ENCODE measurements at places on chromosomes 4 and X.

- DNase-seq: no peak
Measured at GRCh38 chr4:83109480-83110222, 4.9 kb downstream of the PLAC8 start.

DNA sequence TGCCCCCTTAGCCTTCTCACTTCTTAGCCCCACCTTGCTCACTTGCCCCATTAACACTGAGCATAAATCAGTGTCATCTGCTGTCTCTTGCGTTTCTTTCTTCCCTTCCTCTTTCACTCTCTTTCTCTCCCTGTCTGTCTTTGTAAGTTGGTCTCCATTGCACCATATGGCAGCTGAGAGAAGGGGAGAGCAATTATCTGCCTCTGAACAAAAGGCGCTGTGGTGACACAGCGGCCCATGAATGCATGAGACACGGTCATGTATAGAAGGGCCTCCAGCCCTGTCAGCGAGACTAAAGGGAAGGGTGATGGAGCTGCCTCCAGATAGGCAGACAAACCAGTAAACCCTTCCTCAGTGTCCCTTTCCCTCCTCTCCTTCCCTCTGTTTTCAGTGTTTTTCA is 88.8 kb upstream of the PCDH18 start:
- DNase-seq: no peak

DNA sequence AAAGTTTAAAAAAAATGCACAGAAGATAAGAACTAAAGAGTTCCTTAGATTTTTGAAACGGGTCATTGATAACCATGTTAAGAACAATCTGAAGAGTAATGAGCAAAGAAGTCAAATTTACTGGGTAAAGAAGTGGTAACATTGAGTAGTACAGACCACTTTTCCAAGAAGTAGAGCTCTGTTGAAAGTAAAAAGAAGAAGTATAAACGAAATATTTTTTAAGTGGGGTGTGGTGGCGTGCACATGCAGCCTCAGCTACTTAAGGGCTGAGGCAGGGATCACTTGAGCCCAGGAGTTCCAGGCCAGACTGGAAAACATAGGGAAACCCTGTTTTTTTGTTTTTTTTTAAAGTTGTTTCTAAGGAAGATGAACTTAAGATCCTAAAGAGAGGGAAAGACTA is 68.5 kb downstream of the UBA6 start:
- DNase-seq: no peak

DNA sequence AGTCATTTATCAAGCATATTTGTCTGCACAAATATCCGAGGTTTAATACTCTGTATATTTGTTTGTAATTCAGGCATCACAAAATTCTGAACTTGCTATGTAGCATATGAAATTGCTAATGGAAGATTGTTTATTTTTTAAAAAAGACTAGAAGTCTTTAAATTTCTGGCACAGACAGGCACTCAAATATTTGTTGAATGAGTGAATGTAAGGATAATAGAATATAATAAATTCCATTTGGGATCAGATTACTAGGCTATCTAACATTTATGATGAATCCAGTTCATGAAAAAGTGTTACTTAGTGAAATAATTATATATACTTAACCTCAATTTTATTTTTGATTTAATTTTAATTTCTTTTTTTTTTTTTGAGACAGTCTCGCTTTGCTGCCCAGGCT is 30.4 kb upstream of the TEC start:
- no peak for DNase-seq

DNA sequence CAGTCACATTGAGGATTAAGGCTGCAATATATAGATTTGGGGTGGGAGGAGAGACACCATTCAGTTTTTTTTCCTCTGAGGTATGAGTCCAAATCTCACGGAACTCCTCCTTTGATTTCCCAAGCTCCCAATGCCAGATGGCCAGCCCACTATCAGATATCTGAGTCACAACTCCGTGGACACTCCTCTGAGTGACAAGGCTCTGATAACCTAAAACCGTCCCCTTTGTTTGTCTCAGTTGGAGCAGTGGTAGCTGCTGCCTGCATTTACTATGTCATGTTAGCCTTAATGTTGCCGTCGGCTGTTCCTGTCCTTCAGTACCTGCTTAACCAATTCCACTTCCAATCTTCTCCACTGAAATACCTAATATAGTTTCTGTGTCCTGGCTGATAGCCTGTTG is 107.3 kb downstream of the DTHD1 start:
- DNase-seq: no peak

DNA sequence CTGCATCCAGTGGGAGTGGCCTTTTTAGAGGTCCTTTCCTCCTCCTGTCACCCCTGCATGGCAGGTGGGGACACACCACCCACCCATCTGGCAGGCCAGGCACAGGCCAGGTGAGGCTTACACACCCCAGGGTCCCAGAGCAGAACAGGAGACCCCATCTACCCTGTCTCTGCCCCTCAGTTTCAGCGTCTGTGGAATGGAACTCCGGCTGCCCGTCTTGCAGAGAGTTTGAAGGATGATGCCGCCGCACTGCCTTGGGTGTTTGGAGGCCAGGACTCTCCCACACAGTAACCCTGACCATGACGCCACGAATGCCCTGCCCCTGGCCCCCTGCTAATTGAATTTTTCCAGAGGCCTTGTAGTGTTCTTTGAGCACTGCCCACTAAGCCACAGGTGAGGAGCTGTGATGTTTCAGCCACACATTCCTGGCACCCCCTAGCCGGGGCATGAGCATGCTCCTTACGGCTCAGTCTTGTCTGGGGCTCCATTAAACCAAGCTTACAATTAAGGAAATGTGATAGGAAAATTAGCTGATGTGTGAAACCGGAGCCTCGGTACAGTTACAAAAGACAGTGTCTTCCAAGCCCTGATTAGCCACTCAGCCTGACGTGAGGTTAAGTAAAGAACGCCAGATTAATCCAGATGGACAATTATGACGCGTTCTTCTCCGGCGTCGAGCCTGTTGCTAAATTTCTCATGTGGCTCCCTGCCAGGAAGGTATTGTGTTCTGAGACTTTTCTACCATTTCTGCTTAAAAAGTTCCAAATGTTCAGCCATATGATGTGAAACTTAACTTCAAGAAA is 39.3 kb downstream of the HMX1 start:
- no peak for DNase-seq

DNA sequence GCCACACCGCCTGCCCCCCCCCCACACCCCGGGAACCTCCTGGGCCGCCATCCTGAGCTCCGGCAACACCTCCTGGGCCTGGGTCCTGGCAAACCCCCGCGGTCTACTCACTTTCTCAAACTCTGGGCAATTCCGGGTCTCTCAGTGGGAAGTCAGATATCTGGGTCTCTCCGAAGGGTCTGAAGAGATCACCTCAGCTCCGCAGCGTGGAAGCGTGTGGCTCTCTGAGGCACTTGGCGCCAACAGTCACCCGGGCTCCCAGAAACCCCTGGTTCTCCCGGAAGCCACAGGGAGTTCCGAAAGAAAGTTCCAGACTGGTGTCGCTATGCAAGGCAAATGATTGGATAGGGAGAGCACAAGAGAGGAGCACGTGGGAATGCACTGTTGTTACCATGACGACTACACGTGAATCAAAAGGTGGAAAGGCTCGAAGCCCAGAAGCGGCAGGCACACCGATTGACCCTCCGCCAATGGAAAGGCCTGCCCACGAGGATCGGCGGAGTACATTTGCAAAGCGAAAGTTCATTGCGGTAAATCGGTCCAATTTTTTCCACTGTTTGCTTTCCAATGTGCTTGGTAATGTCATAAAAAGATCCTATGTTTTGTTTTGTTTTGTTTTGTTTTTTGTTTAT is at the start of gene PNMA6E:
Gene PNMA6E, minus strand, starts transcription at position 218 of the 632 bp plus-strand sequence. CDS start 2,501 bp downstream, outside the sequence.
- no peak for DNase-seq

DNA sequence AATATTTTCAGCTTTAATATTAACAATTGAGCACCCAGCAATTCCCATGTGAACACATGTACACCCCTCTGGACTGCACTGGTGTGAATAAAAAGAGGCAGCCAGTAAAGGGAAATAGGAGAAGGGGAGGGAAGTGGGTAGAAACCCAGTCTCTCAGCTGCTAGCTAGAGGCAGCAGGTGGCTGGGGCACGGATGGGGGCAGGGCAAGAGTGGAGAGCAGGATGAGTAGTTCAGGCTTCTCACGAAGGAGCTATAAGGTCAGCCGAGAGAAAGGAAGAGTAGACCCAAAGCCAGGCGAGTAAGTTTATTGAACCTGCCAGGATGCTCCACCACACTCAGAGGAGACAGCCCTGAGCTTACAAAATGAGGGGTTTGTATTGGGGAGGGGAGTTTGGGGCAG is 184.8 kb upstream of the MTMR8 start:
- DNase-seq: no peak

DNA sequence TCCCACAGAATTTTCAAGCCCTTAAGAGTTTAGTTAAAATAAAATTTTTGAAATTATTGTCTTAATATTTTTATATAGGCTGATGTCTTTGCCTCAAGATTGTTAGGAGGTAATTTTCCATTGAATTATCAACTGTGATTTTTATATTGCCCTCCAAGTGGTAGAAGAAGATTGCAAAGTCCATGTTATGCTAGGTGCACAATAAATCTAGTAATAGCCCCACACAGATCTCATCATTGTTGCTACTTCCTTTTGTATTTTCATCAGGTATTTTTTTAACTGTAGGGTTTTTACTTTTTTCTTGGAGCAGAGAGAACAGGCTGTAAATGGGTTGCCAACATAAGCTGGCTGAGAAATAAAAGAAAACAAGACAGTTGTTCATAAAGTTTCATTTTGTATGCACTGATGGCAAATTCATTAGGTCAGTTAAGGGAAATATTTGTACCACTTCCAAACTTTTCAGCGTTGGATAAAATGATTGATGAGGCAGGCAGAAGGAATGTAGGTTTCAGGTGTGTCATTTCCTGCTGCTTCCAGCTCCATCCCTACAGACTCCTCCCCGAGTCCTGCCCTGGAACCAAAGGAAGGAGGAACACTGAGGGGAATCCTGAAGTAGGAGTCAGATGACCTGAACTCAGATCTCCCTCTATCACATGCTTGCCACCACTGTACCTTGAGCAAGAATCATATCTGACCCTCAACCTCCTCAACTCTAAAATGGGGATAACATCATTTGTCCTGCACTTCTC is 105.5 kb downstream of the PRRG1 start:
- DNase-seq: no peak

- DNase-seq: no peak
Measured at GRCh38 chr4:61149278-61149677, 50.8 kb upstream of the ADGRL3 start.

- no peak for DNase-seq
Measured at GRCh38 chr4:10697086-10697485, 12.5 kb upstream of the CLNK start.

GRCh38 chrX:19182785-19183184 is 60.5 kb upstream of the ADGRG2 start:
- DNase-seq: no peak

GRCh38 chr4:88481537-88481936 is 24.6 kb downstream of the HERC5 start:
- DNase-seq: no peak

All from cerebellar nuclear complex (tissue), 1 donor.